Progenitor cell of endocrine pancreas (in vitro differentiated cells): ENCODE measurements at places on chromosomes 3 and 15.

- DNase-seq = no peak
These were observed 278.9 kb upstream of the ATP11B start for GRCh38 chr3:182514236-182514964.

DNA sequence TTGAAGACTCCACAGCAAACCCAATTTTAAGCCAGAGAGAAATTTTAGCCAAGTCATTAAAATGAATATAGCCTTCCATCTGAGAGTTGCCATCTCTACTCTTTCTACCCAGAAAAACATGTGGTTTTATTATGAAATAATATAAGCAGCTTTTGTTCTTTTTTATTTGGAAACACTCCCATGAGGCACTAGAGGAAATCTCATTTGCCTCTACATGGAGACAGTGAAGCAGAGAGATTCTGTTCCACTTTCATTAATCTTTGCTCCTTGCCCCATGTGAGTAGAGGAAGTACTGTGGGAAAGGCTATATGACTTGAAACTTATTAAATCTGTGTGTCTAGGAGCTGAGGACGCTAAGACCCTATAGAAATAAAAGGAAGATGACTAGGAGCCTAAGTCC, 111.1 kb downstream of the P3H2 start:
- DNase-seq = no peak

- DNase-seq = no peak
These were observed 125.9 kb upstream of the DLG1 start for GRCh38 chr3:197424266-197424665.

GRCh38 chr3:184874709-184875644, 63.0 kb downstream of the VPS8 start:
- DNase-seq = peak; percentile 15

- DNase-seq = no peak
These were observed 51.6 kb downstream of the TRPM1 start for GRCh38 chr15:31049682-31050615.

- no peak for DNase-seq
These were observed 11.9 kb upstream of the PKM start for GRCh38 chr15:72242775-72243370.

GRCh38 chr3:122101646-122102045, 46.5 kb downstream of the CD86 start:
- DNase-seq = no peak

- DNase-seq = no peak
These were observed 298.3 kb upstream of the TGFBR2 start for GRCh38 chr3:30308131-30308530.

DNA sequence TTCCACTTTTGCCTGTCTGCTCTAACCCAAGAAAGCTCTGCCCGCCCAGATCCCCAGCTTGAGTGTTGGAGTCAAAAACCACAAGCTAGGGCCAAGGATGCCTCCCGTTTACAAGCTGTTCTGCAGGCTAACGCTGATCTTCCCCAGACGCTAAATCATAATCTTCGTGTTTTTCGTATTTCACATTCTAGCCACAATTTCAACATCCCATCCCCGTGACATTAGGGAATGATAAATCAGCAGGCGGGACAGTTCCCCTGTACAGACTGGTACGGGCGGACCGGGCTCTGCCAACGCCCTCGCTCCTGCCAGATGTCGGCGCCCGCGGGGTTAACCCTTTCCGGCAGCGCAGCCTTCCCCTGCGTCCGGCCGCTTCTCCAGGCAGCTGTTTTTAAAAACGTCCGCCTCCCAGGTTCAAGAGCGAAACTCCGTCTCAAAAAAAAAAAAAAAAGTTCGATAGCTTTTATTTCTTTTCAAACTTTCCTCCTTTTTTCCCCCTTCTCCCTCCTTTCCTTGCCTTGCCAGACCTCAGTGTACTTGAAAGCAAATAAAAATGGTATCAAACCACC, 81.0 kb upstream of the BNC1 start:
- no peak for DNase-seq

DNA sequence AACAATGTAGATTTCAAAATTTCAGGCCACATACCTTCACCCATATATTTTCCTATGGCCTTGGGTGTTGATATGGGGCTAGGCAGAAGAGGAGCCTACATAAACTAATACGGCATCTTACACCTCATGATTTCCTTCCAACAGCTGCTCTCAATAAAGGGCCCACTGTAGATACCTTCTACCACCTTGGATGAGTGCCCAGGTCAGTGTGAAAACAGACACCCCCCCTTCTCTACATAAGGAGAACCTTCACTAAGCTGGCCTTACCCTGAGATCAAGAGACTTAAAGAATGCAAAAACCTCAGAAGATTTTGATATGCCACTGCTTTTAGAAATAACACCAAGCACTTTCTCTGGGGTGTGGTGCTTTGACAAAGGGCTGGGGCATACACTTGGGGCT, 42.7 kb downstream of the SH3BP5 start:
- no peak for DNase-seq

DNA sequence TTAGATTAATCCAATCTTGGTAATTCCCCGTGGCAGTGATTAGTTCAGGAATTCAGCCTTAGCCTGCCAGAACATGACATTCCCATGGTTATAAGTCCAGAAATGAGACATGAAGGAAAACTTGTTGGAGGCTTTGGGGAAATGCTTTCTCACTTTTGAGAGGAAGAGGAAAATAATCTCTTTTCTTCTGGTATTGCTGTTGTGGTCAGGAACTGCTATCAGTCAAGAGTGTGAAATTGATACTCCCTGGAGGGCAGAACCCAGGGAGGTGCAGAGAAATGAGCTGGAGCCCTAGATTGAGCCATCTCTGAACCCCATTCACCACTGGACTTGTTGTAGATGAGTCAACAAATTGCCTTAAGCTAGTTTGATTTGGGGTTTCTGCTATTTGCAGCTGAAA, 38.6 kb upstream of the APH1B start:
- no peak for DNase-seq

DNA sequence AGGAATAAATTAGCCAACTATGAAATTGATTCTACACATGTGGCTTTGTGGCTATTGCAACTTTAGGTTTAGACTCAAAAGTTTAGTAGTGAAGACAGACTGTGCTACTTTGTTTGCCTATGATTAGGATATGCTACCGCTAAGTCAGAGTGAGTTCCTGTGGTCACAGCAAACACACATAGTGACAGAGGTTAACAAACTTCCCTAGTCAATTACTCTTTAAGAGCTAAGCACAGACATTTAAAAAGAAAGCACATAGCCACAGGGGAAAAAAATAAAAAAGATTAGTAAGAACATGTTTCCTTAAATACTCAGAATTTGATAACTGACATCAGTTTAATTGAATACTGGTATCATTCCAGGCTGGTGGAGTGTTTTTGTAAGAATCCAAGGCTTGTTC, 207.1 kb downstream of the GBE1 start:
- DNase-seq = no peak

GRCh38 chr3:161879470-161879869, 382.9 kb downstream of the OTOL1 start:
- DNase-seq = no peak

DNA sequence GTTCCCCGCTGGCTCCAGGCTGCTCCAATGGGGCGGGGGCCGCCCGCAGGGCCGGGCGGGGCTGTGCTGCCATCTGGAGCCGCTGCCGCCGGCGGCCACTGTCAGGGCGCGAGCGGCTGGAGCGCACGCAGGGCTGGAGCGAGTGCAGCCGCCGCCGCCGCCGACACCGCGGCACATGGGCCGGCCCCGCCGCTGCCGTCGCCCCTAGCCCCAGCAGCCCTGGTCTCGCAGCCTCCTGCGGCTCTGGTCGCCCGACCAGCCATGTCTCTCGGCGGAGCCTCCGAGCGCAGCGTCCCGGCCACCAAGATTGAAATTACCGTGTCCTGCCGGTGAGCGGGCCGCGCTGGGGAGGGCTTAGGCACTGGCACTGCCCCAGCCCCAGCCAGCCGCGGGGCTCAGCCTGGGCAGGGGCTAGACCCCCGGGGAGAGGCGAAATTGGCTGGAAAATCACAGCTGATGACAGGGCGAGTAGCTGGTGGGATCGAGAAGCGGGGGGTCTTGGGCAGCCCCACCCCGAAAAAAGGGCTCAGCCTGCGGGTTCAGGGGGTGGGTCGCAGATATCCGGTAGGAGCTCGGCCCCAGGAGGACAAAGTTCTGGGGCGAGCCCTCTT, at the start of gene CPNE9:
Gene CPNE9 (plus strand): TSS at position 98 of the 611 bp plus-strand sequence. CDS start 164 bp downstream, at position 262.
- peak; percentile 19 for DNase-seq

- no peak for DNase-seq
These were observed 185.2 kb upstream of the ZNF385D start for GRCh38 chr3:21936207-21936606.
